Fibroblast of lung (primary cell): ENCODE measurements at places on chromosomes 5 and 9.

- DNase-seq: no peak
Observed at GRCh38 chr5:151140686-151141459, 16.7 kb downstream of the ANXA6 start.

- no peak for DNase-seq
Observed at GRCh38 chr5:4250254-4250653, 654.6 kb downstream of the IRX1 start.

DNA sequence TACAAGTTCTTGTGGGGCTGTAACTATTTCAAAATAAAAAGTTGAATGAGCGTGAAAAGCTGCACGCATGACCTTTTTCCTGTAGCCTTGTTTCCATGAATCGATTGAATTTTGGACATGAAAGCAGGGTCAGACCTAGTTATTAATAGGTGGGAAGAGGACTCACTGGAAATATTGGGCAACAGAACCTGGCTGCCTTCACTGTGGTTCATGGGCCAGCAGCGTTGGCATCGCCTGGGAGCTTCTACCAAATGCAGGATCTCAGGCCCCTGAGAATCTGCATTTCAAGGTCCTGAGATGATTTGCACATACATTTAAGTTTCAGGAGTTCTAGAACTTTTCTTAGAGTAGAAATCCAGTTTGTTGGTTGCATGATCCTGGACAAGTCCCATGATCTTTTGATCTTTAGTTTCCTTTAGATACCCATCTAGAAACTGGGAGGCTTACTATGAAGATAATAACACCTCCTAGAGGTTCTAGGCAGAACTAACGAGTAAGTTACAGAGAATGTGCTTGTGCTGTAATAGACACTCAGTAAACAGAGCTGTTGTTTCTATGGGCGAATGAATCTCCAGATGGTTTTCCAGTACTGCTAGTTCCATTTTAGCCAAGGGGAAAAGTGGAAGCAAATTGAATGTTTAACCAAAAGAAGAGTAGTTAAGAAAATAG is 12.4 kb downstream of the ANKRD33B start:
- no peak for DNase-seq

GRCh38 chr5:154090656-154091055 is 51.9 kb downstream of the MFAP3 start:
- no peak for DNase-seq

- DNase-seq: peak; percentile 84
Observed at GRCh38 chr9:136728080-136728547, 14.6 kb downstream of the LCN10 start.

GRCh38 chr5:73135021-73135420 is 14.6 kb downstream of the TMEM171 start:
- DNase-seq: no peak

GRCh38 chr5:112694853-112695709 is 42.6 kb upstream of the APC start:
- DNase-seq: peak; percentile 59

DNA sequence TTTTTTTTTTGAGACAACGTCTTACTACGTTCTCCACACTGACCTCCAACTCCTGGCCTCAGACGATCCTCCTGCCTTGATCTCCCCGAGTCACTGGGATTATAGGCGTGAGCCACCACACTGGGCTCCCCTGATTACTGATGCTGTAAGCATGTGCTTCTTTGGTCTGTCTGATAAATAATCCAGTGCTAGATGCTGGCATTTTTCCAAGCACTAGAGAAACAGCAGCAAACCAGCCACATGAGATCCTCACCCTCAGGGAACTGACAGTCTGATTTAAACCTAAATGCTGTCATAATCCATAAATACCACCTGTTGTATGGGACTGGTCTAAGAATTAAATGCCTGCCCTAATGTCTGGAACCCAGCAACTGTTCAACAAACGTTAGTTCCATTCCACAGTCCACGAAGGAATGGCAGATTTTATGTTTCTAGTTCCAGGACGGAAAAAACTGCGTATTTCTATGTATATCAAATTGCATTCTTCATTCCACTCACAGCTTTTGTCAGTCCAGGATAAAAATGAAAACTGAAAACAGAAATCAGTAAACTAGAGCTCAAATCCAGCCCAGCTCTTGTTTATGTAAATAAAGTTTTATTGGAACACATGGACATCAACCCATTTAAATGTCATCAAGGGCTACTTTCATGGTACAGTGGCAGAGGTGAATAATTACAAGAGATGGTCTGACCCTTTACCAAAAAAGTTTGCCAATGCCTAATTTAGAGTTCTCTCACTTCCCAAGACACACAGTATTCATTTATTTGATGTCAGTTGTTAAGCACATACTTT is 20.1 kb downstream of the SLC35D2 start:
- no peak for DNase-seq

GRCh38 chr5:148125641-148126040 is 42.7 kb upstream of the SPINK14 start:
- peak; percentile 19 for DNase-seq

- DNase-seq: no peak
Observed at GRCh38 chr5:106292654-106293053, 1378.1 kb downstream of the EFNA5 start.

- peak; percentile 77 for DNase-seq
Observed at GRCh38 chr5:167488371-167488770, 803.1 kb upstream of the WWC1 start.

DNA sequence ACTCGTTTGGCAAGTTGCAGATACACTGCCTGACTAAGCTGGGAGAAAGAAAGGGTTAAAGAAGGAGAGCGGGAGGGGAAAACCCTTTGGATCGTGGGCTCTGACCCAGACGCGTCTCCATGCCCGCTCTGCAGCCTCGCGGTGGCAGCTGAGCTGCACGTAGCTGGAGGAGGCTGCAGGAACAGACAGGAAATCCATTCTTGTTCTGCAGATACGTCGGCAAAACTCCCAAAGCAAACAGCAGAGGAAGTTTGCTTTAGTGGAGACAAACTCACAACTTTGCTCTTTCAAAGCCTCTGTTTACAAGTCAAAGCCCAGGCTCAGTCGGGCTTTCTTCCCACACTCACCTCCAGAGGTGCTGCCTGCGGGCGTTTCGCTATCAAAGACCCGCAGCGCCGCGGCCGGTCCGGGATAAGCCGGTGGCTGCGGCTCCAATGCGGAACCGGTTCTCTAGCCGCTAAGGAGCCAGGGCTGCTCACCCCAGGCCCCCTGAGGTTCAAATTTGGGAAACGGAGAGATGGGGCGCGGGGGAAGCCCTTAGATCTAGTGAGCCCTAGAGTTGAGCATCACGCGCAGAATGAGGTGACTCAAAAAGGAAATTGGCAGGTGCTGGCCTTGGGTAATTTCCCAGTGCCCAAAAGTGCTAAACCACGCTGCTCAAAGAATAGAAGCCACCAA is 60.7 kb downstream of the MAT2B start:
- DNase-seq: peak; percentile 35

GRCh38 chr9:116287721-116288120 is 134.1 kb downstream of the PAPPA start:
- DNase-seq: peak; percentile 85

DNA sequence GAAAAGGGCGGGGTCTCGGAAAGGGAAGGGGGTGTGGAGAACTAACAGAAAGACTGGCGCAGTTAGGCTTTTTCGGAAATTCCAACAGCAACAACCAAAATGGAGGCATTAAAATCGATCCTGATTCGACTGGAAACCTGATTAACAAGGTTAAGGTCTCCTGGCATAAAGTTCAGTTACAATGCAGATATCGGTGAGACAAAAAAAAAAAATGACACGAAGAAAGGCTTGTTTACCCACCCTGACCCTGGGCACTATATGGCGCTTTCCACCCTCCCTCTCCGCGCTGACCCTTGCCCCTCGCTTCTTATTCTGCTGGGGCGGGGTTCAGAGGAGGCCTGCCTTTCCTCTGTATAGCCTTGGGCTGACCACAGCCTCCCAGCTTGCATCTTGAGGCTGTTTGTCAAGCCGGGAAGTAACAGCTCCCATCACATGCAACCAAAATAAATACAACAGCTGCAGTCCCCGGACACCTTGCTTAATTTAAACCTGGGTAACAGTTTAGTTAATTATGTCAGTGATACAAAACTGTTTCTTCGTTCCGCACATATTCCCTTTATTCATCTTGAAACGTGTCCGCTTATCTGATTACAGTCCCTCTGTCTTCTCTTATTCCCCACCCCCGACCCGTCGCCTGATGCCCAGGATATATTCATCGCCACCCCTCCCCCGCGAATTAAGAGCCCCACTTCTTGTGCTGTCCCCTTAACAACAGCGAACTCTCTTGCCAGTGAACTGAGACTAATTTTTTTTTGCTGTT is 795 bp upstream of the PJA2 start:
- DNase-seq: peak; percentile 71

DNA sequence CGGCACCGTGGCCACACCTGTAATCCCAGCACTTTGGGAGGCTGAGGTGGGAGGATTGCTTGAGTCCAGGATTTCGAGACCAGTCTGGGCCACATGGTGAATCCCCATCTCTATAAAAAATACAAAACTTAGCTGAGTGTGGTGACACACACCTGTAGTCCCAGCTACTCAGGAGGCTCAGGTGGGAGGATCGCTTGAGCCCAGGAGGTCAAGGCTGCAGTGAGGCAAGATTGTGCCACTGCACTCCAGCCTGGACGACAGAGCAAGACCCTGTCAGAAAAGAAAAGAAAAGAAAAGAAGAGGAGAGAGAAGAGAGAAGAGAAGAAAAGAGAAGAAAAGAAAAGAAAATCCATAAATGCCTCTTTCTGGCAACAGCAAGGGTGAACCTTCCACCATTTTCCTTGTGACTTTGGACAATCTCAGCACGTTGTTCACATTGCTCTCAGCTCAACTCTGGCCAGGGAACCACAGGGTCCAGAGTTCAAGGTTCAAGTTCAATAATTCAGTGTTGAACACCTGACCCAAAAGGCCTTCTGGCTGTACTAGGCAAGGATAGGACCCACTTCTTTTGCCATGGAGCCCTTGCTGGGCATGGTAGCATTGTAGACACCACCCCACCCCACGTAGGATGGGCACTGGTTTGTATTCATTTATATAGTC is 14.6 kb upstream of the DUSP1 start:
- no peak for DNase-seq

DNA sequence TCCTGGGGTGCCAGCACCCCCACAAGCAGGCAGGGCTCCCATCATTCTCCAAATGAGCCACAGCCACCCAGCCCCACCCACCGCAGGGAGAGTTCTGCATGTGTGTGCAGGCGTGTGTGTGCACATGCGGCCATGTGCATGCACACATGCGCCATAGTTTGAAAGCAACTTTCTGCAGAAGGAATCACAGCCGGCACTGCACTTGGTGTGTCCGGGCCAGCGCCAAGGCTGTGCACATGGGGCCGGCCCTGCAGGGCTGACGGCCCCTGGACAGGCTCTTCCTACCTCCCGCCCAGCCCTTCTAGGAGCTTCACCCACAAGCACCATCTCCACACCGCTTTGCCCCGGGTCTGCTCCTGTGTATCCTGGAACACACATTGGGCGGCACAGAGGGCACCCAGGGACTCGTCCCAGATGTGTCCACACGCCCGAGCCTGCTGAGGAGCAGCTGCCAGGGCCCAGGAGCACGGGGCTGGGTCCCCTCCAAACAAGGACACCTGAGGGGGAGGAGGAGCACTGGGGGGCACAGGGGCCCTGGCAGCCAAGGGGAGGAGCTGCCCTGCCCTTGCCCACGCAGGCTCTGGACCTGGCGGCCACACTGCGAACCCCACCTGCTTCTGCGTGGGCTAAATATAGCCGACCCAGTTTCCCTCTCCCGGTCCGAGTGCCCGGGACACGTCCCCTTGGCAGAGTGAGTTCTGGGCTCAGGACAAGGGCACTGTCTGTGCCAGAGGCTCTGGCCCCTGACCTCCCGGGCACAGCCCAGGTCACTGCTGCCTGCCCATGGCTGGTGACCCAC is 19.1 kb downstream of the TPPP start:
- no peak for DNase-seq

GRCh38 chr5:145984072-145984471 is 47.7 kb downstream of the SH3RF2 start:
- no peak for DNase-seq

- DNase-seq: no peak
Observed at GRCh38 chr5:168298949-168299348, 7.5 kb downstream of the WWC1 start.

- no peak for DNase-seq
Observed at GRCh38 chr5:174767670-174768069, 43.3 kb downstream of the MSX2 start.

- DNase-seq: no peak
Observed at GRCh38 chr9:840343-840742, 1.2 kb upstream of the DMRT1 start.

DNA sequence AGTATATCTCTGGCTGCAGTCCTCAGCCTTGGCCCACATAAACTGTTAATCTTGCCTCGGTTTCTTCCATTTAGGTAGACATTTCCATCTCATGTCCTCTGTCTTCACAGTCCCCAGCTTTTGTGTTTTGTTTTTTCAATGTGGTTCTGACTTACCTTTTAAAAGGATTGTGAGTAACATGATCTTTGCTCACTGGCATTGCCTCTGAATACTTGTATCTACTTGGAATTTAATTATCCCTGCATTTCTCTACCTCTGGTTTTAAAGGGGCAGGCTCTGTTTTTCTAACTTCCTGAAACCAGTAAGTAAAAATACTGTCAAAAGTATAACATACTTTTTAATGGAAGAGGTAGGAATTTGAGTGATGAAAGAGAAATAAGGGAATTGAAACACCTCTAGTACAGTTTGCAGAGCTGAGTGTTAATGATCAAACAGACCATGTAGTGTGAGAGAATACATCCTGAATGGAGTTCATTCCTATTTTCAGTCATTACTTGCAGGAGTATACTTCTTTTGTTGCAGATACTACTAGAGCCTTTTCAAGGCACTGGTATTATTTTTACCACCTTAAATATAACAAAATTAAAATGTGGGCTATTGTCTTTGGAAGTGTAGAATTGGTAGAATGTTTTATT is 62.6 kb downstream of the MTREX start:
- no peak for DNase-seq

DNA sequence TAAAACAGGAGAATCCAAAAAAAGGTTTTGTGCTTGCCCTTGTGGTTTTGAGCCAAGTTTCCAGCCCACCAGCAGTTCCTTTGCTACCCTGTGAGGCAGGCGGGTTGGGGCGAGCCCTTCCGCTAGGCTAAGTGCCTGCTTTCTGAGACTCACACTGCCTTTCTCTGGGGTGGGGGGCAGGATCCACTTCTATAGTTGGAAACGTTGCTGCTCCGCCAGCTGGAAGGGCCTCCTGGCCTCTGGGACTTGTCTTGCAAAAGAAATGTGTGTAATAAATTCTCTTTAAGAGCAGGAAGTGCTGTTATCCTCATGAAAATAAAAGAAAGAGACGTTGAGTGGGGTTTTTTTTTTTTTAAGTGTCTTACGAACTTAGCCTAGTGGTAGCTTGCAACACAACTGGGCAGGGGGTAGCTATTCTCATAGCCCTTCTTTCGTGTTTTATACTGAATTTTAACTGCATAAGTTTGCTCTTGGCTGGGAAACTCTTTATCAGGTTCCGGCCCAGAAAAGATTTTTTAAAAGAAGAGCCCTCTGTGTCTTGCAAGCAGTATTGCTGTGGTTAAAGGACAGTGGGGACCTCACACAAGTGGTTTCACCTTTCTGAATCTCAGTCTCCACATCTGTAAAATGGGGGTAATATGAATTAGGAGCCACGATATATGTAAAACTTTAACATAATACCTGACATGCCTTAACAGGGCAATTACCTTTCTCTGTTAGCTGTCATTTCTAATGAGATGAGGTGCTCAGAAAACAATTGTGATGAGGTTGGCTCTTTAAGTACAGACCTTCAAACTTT is 19.8 kb downstream of the JADE2 start:
- no peak for DNase-seq

GRCh38 chr5:19886123-19886917 is 101.7 kb downstream of the CDH18 start:
- DNase-seq: peak; percentile 85
